ENCODE measurements at places on chromosomes 3 and 15.

- peak within 1 kb of the TSS; percentile 90 for H3K4me3 ChIP-seq
- no peaks in the 10 kb centered on the region for H3K27me3 ChIP-seq
- H3K27ac ChIP-seq = peak within 1 kb of the TSS; percentile 63
- no peaks in the 10 kb centered on the region for H3K36me3 ChIP-seq
- DNase-seq = peak; percentile 94
These were observed at the start of gene CEP70 for GRCh38 chr3:138594150-138594934. Gene CEP70, minus strand, starts transcription at chr3:138594260. Its CDS starts 21,333 bp downstream, at chr3:138572927.

- no peaks in the 10 kb centered on the region for H3K36me3 ChIP-seq
- peaks cover 45% of the 10 kb centered on the region for H3K27me3 ChIP-seq
- H3K4me3 ChIP-seq = no peak overlapping the region
- H3K27ac ChIP-seq = no peak overlapping the region
- no peaks in the 10 kb centered on the region for H3K4me1 ChIP-seq
- no peak for DNase-seq
These were observed 1.2 kb upstream of the LINGO1 start for GRCh38 chr15:77633913-77634265.

GRCh38 chr3:64000453-64001055, 22.7 kb downstream of the PSMD6 start:
- peaks cover 6% of the 10 kb centered on the region for H3K36me3 ChIP-seq
- no peaks in the 10 kb centered on the region for H3K27me3 ChIP-seq
- H3K27ac ChIP-seq = no peak overlapping the region
- no peaks in the 10 kb centered on the region for H3K4me1 ChIP-seq
- DNase-seq = no peak

DNA sequence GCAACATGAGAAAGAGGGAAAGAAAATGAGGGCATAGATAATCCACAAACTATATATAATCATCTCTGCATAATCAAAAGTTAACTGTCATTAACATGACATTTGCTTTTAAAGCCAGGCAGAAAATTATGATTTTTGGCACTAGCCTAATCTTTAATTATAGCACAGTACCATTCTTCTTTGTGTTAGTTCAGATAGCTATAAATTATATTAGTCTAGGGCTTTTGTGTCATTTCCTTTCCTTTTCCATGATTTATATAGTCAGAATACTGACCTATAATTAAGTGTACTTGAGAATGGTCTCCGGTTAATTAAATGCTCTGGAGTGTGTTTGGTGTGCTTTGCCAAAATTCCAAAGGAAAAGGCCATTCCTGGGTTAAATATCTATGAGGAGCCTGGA, 441.9 kb upstream of the THRB start:
- H3K36me3 ChIP-seq = no peaks in the 10 kb centered on the region
- DNase-seq = no peak
- H3K27me3 ChIP-seq = no peaks in the 10 kb centered on the region
- H3K4me1 ChIP-seq = no peaks in the 10 kb centered on the region
- H3K27ac ChIP-seq = no peak overlapping the region

DNA sequence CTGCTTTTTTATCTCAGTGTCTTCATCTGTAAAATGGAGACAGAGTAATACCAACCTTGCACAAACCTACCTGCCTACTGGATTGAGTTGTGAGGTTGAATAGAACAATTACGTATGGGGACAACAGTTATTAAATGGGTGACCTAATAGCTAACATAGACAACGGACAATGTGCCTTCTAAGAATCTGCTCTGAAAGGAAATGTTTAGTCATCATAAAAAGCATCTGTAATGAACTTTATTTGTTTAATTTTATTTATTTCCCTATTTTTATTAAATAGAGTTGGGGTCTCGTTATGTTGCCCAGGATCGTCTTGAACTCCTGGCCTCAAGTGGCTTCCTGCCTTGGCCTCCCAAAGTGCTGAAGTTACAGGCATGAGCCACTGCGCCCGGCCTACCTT, 59.2 kb upstream of the C15orf61 start:
- DNase-seq = no peak
- H3K27me3 ChIP-seq = no peaks in the 10 kb centered on the region
- H3K27ac ChIP-seq = no peak overlapping the region
- no peaks in the 10 kb centered on the region for H3K36me3 ChIP-seq

DNA sequence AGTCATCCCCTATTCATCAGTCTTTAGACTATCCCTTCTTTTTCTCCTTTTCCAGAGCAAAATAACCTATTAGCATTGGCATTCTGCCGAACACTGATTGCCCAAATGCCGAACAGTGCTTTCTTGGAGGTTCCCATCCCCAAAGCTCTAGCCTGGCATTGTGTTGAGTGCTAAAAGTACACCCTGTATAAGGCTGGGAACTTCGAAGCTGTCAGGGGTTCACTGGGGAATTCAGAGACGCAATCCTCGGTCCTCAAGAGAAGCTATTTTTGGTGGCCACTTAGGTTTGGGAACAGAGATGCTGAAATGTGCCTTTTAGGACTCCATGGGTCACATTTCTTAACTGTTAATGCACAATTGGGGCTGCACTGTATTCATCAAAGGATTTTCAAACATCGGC, 8.4 kb downstream of the FRMD5 start:
- H3K27ac ChIP-seq = no peak overlapping the region
- DNase-seq = no peak
- no peaks in the 10 kb centered on the region for H3K36me3 ChIP-seq
- no peaks in the 10 kb centered on the region for H3K27me3 ChIP-seq

GRCh38 chr15:37057256-37057655, 43.1 kb downstream of the MEIS2 start:
- H3K4me3 ChIP-seq = no peak overlapping the region
- H3K27ac ChIP-seq = no peak overlapping the region
- DNase-seq = no peak
- no peaks in the 10 kb centered on the region for H3K27me3 ChIP-seq

DNA sequence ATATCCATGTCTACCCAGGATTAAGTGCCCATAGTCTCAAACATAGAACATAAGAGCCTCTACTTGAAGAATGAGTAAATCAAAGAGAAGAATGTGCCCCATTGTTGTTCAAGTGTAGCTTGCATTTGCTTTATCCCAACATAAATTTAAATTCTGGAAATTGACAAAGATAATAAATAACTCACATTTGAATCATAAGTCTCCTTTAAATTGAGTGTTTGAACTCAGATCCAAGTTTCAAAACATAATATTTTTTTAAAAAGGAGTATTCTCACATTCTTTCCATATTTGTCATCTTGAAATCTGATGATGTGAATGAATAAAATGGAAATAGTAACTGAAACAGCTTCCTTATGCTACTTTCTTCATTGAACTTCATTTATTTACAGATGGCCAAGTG, 135.2 kb downstream of the MECOM start:
- H3K4me3 ChIP-seq = no peak overlapping the region
- no peak overlapping the region for H3K27ac ChIP-seq
- no peaks in the 10 kb centered on the region for H3K36me3 ChIP-seq
- no peaks in the 10 kb centered on the region for H3K4me1 ChIP-seq
- peak; percentile 49 for DNase-seq

Data from fibroblast of lung (primary cell).